ENCODE measurements at places on chromosomes 11 and 22. TPM values are rescaled to one million over a fixed set of nuclear protein-coding genes. Genes with fewer than 3 reads are reported as not detected.

Gene CARD18
- total RNA-seq: not detected

DNA sequence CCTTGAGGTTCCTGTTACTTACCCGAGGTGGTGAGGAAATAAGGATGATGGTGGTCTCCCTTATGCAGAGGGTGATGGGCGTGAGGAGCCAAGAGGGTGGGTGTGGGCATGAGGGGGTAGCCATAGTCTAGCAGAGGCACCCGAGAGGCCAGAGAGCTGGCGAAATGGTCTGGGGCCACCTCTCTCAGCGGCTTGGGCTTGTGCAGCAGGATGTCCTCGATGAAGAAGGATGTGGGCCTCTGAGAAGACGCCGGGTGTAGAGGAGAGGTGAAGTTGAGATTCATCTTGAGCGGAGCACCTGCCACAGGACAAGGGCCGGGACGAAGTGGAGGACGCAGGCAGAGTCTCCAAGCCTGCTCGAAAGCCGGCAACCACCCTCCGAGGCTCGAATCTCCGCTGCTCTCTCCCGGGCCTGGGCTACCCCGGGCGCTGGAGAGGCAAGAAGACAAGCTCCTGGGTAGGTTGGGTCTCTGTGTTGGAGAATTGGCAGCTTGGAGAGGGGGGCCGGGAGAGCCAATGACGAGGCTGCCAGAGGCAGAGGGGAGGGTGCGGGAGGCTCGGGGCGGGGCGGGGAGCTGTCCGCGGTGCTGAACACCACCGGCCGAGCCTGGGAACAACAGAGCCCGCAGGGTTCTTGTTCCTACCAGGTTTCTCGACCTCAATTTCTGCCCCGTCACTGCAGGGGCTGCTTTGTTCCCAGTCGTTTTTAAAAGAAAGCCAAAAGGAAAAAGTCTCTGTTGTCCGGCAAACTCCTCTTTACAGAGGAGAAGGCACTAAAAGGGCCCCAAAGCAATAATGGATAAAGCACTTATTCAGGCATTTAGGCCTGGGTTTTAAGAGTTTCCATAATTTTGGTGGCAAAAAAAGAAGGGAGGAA is at the start of gene BSX:
Gene BSX, minus strand, starts transcription at position 447 of the 877 bp plus-strand sequence. Its CDS starts 163 bp downstream, at position 284.
- DNase-seq: no peak

DNA sequence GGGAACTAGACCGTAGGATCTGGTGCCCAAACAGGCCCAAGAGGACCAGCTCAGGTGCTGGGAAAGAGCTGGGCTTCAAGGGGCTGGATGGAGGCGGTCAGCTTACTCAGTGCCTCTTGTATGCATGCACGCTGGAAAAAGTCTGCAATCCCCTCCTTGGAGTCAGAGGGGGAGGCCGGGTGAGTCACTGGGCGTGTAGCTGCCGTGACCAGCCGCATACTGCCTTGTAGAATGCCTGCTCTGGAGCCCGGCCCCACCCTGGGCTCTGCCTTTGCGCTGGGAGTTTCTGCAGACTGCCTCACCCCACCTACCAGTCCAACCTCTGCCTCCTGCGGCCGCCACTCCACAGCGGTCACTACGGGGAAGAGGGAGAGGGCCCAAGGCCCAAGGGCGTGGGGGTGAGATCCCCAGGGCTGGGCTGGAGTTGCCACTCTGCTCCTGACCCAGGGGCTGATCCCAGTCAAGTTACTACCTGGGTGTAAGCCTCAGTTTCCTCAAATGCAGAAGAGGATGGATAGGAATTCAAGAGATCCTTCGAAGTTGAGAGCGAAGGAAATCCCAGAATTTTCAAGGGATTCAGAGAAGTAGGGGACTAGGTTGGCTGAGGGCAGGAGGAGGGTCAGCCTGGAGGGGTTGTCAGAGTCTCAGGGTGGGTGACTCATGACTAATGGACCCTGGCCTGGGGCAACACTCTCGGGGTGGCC is 4.2 kb downstream of the MRGPRF start:
- DNase-seq: peak; percentile 96

DNA sequence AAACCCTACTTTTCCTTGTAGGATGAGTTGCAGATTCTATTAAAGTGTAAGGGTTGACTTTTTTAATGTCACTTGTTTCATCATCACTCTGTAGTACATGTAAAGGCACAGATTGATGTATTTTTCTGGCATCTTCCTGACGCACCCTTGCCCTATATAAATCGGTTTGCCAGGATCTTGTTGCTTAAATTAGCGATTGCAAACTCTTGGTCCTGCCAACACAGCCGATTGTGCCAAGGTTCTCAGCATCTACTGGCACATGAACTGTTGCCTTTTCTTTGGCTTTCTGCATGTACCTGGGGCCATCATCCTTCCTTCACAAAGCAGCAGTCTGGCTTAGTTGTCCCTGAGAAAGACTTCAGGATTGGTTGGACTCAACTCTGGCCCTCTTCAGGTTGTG is 7.5 kb upstream of the LIN7C start:
- DNase-seq: no peak

Gene SPON1
- total RNA-seq: 16.1 TPM

DNA sequence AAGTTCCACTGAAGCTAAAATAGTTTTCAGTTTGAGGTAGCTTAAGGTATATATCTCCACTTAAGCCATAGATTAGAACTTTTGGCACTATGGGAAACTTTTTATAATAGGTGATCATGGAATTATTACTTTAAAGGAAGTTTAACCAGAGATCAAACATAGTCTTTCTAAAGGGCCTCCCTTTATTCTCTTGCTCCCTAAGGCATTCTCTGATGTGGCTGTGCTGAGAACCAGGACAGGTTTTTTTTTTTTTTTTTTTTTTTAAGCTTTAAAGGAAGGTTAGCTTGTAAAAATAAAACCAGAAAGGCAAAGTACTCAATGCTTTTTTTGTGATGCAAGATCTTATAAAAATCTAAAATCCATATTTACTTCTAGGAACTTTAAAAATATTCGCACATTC is 2.9 kb upstream of the MRPL48 start:
- DNase-seq: no peak

- DNase-seq: no peak
Observed at GRCh38 chr11:99571094-99571493, 550.3 kb downstream of the CNTN5 start.

DNA sequence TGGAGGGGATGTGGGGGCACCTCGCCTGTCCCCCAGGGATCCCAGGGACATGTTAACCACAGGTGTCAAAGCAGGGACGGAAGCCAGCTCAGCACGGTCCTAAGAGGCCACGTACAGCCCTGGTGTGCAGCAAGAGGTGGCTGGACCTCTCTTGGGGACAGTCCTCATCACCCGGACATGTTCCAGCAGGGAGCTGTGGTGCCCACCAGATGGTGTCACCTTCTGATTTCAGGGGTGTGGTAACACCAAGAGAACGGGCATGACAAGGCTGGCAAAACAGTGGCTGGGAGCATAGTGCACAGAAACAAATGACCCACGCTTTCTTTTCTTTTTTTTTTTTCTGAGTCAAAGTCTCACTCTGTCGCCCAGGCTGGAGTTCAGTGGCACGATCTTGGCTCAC is 25.6 kb upstream of the COMT start:
- no peak for DNase-seq

DNA sequence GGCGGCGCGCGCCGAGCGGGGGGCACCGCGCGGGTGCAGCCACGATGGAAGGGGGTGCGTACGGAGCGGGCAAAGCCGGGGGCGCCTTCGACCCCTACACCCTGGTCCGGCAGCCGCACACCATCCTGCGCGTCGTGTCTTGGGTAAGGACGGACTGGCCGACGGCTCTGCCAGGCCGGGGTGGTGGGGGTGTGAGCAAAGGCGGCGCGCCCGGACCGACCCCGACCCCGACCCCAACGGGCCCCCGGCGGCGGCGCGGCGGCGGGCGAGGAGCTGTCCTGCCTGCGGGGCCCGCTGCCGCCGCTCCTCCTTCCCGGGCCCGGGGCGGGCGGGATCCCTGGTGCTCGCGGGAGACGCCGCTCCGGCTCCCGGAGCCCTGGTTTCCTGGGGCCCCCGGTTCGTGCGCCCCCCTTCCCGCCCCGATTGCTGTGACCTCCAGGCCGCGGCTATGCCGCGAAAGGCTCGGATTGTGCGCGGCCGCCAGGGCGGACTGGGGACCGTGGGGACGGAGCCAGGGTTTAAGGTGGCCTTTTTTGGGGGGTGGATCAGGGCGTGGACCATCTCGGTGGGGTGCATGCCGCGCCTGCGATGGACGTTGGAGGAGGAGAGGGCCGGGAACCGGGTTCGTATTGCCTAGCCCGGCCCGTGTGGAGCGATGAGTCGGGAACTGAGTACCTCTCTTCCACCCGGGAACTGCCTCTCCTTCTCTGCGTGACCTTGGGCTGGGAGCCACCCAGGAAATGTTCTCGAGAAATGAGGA is at the start of gene SYNGR1:
Gene SYNGR1, plus strand, starts transcription at position 25 of the 760 bp plus-strand sequence. Its CDS starts 20 bp downstream, at position 45.
- DNase-seq: no peak

DNA sequence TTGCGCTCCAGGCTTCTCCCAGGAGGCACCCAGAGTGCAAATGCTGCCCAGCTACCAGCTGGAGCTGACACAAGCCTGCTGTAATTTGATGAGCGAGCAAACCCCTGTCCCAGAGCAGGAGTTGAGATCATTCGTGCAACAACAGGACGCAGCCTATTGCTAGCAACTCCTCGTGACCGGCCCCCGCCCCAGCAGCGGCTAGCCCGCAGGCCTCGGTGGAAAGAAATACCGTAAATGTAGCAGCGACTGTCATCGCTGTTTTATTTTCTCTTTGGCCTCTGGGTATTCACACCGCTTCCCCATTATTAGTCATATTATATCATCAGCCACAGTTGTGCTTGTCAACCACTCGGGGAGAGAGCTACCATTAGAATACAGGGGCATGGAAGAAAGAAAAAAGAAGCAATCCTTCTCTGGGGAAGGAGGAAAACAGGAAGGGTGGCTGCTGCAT is 59.2 kb upstream of the ATXN10 start:
- no peak for DNase-seq

DNA sequence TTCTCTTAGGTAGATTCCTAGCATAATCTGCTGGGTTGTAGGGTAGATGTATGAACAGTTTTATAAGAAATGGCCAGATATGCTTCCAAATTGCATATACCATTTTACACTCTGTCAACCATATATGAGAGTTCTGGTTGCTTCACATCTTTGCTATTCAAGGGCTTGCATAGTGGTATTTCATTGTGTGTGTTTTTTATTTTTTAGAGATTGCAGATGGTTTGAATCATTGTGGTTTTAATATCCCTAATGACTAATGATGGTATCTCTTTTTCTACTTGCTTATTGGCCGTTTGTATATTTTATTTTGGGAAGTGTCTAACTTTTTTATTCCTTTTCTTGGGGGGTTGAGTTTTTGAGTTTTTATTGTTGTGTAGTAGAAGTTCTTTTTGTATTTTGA is 26.9 kb downstream of the RNF214 start:
- no peak for DNase-seq

Gene MICAL3
- 64.2 TPM for total RNA-seq

- no peak for DNase-seq
Observed at GRCh38 chr22:17172029-17172833, 13.2 kb upstream of the HDHD5 start.

DNA sequence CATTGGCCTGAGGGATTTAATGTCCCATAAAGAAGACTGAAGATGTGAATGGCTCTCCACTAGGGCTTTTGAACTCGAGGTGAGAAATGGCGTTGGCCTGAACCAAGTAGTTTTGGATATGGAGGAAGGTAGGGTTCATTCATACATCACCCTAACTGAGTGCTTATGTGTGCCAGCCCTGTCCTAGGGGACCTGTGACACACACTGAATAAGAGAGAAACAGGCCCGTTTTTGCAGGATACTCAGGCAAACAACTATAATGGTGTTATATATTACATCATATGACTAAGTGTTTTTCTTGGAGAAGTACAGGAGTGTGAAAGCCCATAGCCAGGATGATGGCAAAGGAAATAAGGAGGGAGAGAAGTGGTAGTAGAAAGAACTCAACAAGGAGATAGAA is 368.1 kb downstream of the TMEM135 start:
- no peak for DNase-seq

DNA sequence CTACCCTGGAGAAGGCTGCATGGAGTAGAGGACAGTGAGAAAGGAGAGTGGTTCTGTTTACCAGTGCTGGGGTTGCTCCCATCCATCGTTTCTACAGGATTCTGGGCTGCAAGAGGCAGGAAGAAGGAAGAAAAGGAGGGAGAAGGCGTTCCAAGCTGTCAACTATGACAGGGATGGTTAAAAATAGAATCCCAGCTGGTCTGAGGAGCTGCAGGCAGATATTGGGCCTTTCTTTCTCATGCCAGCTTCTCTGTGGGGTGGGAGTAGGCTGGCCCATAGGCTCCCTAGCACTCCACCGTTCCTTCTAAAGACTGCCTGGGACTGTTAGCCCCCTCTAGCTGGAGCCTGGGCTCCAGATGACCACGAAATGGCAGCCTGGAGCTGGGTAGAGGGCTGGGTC is 13.6 kb downstream of the CCKBR start:
- DNase-seq: no peak

- no peak for DNase-seq
Observed at GRCh38 chr11:80782135-80782885, 1341.5 kb upstream of the TENM4 start.

GRCh38 chr22:36807627-36808026 is 9.2 kb downstream of the PVALB start:
- DNase-seq: no peak

Gene KLHL35
- total RNA-seq: 0.17 TPM

GRCh38 chr22:24007253-24008021 is 2.2 kb upstream of the GSTT4 start:
- no peak for DNase-seq

Gene RAB39A
- 0.83 TPM for total RNA-seq

DNA sequence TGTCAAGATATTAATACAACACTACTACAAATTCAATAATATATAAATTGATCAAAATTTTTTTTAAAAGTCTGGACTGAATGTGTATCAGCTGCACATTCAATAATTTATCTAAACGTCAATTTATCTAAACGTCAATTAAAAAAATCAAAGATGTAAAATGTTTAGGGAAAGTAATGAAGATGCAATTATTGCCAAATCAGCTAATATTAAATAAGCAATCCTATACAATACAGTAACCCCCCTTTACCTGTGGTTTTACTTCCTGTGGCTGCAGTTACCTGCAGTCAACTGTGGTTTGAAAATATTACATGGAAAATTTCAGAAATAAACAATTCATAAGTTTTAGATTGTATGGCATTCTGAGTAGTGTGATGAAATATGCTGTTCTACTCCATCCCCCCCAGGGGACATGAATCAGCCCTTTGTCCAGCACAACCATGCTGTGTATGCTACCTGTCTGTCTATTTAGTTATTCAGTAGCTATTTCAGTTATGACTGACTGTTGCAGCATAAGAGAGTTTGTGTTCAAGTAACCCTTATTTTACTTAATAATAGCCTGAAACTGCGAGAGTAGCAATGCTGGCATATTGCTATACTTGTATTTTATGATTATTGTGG is 72.2 kb downstream of the CWF19L2 start:
- DNase-seq: no peak

- no peak for DNase-seq
Observed at GRCh38 chr11:69912911-69913451, 93.8 kb upstream of the FGF3 start.

Data from esophagus muscularis mucosa (tissue), 4 donors.